ENCODE measurements at places on chromosomes 7 and 10.

DNA sequence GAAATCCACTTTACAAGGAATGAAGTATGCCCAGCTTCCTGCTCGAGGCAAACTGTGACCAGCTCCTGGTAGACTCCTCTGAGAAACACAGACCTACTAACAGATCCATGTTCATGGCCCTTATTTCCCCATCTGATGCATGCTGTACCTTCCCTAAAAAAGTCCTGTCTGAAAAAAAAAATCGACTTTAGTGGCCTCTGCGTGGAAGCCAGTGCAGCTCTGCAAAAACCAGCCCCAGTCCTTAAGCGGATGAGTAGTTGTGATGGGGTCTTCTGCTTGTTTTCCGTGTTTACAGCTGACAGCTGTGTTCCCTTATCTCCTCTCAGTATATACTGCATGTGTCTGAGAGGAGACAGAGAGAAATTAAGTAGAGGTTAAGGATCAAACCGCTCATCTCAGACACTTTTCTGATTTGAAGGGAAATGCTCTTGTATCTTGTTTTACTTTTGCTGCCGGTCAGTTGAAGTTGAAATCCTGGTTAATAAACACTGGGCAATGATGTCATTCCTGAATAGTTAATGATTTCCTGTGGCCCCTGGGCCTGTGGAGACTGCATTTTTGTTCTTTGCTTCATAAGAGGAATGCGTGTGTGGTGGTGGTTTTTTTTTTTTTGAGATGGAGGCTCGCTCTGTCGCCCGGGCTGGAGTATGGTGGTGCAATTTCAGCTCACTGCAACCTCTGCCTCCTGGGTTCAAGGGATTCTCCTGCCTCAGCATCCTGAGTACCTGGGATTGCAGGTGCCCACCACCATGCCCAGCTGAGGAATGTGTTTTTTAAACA, 67.6 kb downstream of the DOCK1 start:
- peak; percentile 97 for DNase-seq

GRCh38 chr7:150408393-150409299, 29.5 kb downstream of the ZNF775 start:
- DNase-seq: no peak

DNA sequence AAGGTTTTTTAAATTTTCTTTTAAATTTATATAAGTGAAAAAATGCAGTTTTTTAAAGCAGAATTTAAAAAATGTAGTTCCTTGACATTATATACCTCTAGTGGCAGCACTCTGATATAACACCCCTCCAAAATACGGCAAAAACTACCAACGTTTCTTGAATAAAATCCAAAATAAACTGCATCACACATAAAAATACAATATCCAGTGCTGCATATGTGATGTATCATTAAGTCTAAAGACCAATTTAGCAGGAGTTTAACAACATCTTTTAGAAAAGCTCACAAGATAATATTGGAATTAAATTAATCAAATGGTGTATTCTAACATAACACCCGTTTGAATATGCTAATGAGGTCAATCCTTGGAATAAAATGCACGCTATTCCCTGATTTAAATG, 1.4 kb downstream of the TCERG1L start:
- no peak for DNase-seq

DNA sequence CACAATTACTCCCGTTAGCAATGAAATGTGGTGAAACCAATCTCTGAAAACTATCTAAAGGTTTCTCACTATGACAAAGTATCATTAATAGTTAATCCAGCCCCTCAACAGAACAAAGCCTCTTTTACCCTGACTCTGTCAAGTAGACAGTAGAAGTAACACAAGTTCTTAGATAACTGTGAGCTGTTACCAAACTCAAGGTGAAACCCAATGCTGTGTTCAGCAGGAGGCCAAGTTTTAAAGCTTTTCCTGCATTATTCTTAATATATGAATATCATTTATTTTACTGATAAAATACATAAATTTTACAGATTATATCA, 109.1 kb downstream of the SRPK2 start:
- DNase-seq: peak; percentile 37
